ENCODE measurements at places on chromosomes 2 and 18.

DNA sequence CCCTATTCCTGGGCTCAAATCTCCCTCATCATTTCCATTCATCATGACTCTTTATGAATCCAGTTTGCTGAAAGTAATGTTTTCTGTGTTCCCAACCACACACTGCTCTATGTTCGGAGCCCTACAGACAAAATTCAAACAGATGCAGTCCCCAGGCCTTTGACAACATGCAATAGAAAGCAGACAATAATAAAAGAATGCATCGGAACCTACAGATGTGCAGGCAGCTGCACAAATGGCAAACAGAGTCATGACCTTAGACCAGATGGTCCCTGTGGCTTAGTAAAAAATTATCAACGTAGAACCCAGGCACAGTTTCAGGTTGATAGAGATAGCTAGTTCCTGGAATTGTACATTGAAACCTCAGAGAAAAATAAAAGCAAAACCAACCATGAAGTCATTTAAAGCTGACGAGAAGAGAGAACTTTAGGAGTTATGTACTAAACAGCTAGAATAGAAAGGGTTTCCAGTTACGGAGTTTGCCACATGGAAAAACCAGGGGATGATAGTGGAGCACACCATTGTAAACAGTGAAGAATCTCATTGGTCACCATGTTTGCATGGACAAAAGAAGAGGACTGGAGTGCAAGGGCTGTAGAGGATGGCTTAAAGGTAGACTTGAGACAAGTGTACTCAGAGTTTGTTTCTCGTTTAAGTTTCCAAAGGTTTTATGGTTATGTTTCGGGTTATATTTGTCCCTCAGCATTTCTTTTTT is 23.2 kb upstream of the ACVR1 start:
- no peak for DNase-seq

DNA sequence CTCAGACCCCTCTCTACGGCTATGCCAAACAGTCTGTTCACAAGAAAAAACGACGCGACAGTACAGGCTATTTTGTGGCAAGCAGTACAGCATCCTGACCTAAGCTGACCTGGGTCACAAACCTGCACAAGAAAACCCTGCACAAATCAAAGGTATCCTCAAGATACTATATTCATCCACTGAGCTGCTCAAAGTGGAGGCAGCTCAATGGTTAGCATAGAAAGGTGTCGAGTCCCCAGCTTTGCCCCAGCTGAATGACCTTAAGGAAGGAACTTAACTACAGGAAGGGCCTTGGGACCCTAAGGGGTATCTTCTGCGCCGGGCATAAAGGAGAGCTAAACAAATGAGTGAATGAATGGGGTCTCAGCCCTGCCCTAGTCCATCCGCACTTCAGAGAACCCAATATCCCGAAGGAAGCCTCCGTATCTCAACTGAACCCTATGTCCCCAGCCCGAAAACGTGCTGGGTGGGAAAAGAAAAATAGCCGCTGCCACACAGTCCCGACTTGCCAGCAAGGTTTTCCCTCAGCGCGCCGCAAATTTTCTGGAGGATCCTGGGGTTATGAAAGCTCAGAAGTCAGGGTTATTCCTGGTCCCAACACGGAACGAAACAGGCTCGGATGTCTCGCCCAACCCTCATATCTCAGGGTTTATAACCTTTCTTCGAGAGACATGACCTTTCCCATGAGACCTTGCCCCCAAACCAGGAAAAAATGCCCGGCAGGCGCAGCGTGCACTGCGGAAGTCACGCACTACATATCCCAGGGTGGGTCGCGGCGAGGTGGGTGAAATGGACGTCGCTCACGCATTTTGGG is at the start of gene FASTKD1:
FASTKD1 (minus strand) TSS at position 706 of the 814 bp plus-strand sequence. CDS start 1,836 bp downstream, outside the sequence.
- DNase-seq = peak; percentile 84

DNA sequence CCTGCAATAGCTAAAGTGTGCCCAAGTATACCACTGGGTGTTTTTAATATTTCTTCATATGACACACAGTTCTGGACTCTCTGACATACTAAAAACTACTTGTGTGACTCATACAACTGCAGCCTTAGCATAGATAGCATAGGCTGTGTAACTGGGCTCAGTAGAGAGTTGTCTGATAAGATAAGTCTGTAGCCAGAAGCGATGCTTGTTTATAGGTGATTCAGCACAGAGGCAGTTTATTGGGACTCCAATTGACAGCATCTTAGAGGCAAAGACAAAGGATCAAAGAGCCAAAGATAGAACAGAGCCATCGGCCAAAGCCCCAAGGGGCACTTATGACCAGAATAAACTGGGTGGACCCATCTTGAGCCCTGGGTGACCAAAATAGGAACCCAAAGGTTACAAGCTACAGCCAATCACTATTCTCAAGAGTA is 42.3 kb downstream of the AAK1 start:
- DNase-seq = no peak

DNA sequence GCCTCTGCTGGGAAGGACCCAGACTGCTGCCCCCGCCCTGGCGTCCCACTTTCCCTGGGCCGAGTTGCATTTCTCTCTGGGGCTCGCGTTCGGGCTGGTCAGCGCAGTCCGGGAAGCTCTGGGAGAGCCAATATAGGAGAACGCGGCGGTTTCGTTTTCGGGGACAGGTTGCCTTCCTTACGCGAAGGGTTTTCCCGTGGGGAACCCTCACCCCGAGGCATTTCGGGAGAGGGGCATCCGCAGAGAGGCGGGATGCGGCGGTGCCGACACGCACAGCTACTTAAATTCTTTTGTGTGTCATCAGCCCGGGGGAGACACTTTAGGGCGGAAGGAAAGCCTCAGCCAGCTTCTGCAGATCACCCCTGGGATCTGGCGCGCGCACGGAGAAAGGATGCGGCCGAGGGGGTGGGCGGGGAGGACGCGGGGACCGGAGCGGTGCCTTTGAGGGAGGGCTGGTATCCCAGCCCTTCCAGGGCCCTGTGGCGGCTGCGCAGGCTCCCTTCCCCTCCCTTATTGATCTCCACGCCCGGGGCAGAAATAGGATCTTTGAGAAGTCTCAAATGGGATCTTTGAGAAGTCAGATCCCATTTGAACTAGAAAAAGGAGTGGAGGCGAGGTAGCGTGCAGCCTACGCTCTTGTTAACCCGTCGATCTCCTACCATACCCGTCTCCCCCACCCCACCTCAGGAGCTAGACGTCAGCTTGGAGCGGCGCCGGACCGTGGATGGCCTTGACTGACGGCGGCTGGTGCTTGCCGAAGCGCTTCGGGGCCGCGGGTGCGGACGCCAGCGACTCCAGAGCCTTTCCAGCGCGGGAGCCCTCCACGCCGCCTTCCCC is 1.2 kb downstream of the GATA6 start:
- peak; percentile 51 for DNase-seq

DNA sequence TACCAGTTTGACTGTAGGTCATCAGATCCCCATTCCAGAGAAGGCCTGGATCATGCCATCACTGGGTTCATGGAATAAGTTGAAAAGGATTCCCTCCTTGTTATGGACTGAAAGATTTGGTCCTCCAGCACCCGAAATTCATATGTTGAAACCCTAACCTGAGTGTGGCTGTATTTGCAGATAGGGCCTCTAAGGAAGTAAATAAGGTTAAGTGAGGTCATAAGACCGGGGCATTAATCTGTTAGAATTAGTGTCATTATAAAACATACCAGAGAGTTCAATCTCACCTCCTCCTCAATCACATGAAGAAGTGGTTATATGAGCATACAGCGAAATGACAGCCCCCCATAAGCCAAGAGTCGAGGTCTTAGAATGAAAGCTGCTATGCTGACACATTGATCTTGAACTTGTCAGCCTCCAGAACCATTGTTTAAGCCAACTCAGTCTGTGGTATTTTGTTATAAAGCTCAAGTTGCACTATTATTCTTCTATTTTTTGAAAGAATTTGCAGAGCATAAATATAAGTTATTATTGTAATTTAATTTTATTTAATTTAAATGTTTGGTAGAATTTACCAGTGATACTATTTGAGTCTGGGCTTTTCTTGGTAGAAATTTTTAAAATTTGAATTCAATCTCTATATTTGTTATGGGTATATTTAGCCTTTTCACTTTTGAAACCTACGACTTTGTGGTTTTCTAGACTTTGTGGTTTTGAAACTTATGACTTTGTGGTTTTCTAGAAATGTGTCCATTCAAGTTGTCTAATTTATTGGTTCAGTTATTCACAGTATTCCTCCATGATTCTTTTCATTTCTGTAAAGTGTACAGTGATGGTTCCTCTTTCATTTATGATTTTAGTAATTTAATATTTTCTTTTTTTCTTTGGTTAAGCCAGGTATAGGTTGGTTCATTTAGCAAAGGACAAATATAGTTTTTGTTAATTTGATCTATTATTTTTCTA is 1206.7 kb upstream of the CDH2 start:
- no peak for DNase-seq

GRCh38 chr2:49973917-49974368 is 819.6 kb upstream of the FSHR start:
- DNase-seq = peak; percentile 50

- no peak for DNase-seq
These were observed 17.3 kb upstream of the KLHL23 start for GRCh38 chr2:169716238-169716886.

DNA sequence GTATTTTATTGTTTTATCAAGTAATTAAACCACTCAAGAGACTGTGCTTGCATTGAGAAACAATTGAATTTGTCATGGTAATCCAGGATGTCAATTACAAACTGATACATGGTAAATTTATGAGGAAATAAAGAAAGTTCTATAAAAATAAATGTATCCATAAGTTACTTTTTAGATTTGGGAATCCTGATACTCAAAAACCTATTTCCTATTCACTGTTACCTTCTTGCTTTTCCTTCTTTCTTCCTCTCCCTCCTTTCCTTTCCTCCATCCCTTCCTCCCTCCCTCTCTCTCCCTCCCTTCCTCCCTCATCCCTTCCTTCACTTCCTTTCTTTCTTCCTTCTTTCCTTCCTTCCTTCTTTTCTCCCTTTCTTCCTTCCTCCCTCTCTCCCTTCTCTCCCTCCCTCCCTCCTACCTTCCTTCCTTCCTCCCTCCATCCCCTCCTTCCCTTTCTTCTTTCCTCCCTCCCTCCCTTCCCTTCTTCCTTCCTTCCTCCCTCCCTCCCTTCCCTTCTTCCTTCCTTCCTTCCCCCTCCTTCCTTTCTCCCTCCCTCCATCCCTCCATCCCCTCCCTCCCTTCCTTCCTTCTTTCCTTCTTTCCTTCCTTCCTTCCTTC is 1299.1 kb upstream of the ZEB2 start:
- DNase-seq = no peak

DNA sequence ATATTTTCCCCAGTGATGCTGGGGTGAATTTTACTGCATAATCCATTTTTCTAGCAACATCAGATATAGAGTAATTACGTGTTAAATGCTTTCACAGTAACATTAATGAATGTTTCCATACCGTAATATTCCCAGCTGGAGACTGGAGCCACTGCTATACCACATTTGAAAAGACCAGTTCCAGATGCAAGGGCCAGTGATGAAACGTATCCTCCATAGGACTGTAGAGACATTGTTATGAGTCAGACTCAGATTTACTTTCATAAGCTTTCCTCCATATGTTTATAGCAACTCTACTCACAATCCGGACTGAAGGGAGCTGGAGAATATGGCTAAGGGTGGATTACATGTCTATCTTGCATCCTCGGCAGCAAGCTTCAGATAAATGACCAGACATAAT is 22.7 kb upstream of the GCG start:
- DNase-seq = no peak

DNA sequence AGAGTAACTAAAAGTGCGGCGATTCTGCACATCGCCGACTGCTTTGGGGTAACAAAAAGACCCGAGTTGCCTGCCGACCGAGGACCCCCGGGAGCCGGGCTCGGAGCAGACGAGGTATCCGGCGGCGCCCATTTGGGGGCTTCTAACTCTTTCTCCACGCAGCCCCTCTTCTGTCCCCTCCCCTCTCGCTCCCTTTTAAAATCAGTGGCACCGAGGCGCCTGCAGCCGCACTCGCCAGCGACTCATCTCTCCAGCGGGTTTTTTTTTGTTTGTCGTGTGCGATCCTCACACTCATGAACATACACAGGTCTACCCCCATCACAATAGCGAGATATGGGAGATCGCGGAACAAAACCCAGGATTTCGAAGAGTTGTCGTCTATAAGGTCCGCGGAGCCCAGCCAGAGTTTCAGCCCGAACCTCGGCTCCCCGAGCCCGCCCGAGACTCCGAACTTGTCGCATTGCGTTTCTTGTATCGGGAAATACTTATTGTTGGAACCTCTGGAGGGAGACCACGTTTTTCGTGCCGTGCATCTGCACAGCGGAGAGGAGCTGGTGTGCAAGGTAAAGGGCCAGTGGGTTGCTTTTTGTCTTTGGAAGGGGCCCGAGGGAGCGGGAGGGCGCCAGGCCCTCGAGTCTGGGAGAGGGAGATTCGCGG is 1.4 kb downstream of the TRIB2 start:
- DNase-seq = no peak

DNA sequence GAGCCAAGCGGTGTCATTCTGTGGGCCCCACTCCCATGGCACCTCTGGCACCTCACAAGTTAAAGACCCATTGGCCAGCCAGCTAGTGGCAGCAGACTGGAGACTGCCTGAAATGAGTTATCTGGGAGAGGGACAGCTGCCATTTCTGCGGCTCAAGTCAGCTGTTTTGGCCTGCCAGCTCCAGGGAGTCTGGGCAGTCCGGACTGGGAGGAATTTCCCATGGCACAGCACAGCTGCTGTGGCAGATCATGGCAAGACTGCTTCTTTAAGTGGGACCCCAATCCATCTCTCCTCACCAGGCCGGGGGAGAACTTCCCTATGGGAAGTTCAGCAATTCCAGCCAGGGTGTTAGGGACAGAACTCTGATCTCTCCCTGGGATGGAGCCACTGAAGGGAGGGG is 2187.6 kb upstream of the CELF4 start:
- no peak for DNase-seq

- DNase-seq = no peak
These were observed 370.8 kb downstream of the OSR1 start for GRCh38 chr2:18987592-18988073.

DNA sequence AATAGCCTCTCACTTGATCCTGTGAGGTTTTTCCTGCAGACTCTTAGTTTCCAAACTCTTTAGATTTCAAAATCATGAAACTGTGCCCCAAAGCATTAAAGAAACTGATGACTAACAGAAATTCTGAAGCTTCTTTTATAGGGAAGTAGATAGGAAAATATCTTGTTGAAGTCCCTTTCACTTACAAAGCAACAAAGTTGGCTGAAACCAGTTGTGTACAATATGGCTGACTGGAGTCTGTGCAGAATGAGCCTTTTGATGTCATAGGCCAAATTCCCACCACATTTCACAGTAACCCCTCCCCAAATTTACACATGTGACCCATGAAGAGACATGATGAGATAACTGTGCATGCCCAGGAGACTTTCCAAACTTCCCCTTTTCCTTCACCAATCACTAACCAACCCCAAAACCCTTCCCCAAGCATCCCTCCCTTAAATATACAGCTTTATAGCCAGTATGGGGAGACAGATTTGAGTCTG is 61.7 kb upstream of the NCK2 start:
- DNase-seq = no peak

- no peak for DNase-seq
These were observed 20.1 kb upstream of the SULT1C3 start for GRCh38 chr2:108219688-108220087.

Data from HEK293T (cell line).